Skin of body (tissue), 3 donors: ENCODE measurements at places on chromosomes 6 and 20.
A peak's percentile ranks its signal among the peaks of the same experiment; 100 is the strongest.

- peak; percentile 21 for DNase-seq
These were observed 8.9 kb downstream of the NT5E start for GRCh38 chr6:85458782-85459181.

DNA sequence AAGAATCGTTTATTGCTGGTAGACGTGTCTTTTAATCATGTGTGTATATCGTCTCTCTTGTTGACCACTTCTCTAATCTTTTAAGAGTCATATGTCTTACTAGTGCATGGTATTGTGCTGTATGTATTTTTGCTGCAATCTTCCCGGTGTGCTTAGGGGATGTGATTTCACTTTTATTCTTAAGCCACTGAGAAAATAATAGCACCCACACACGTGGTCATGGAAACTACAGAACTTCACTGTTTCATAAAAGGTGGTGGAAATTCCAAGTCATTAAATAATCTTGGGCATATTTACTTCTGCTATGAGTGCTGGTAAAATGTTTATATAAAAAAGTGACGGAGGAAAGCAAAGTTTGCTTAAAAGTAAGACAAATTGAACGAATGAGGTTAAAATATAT lies 3.0 kb upstream of the CDYL start:
- no peak for DNase-seq

- no peak for DNase-seq
These were observed 18.1 kb downstream of the TFAP2A start for GRCh38 chr6:10396785-10397184.

DNA sequence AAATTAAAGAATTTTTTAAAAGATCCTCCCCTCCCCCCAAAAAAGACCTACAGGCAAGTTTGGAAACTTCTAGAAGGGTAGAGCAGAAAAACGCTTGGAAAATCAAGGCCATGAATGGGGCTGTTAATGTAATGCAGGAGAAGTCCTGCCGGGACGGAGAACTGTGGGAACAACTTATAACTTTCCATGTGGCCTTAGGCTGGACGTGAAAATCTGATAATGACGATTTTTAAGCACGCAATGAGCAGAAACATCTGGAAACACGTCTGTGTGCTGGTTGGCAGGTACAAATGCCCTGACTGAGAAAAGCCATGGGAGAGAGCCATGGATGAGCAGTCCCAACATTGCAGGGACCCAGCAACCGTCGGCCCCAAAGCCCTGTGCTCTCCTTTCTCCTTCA lies 198.7 kb upstream of the RREB1 start:
- no peak for DNase-seq

GRCh38 chr6:38110481-38110971 lies 291.0 kb downstream of the ZFAND3 start:
- peak; percentile 26 for DNase-seq

DNA sequence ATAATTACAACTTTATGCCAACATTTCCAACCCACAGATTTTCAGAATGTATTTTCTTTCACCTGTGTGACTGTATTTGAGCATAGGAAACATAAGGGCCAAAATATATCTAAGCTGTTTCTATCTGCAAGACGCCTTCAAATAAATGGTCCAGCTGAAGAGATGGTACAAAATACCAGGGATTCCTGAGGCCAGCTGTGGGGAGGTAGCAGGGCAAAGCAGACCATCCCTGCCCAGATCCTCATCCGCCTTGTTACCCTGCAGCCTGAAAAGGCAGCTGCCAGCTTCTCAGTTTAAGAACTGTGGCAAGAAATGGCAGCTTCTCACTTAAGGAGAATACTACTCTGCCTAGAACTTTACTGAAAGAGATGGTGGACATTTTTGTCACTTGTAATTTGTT lies 143.3 kb downstream of the KHDC1L start:
- no peak for DNase-seq
